Endodermal cell (in vitro differentiated cells): ENCODE measurements at places on chromosomes 1 and 21. TPM values are rescaled to one million over a fixed set of nuclear protein-coding genes. Genes with fewer than 3 reads are reported as not detected.

Gene CD1D
- total RNA-seq, result 1.7 TPM in 2 replicates

Gene IQGAP3
- total RNA-seq, result 26.8 and 28.6 TPM in 2 replicates

GRCh38 chr1:39076127-39076798 lies 50.1 kb downstream of the NDUFS5 start:
- DNase-seq, result no peak

- no peak for DNase-seq
Measured at GRCh38 chr1:57736940-57737339, 313.1 kb upstream of the DAB1 start.

GRCh38 chr21:20511216-20511880 lies 486.9 kb upstream of the NCAM2 start:
- DNase-seq, result no peak

DNA sequence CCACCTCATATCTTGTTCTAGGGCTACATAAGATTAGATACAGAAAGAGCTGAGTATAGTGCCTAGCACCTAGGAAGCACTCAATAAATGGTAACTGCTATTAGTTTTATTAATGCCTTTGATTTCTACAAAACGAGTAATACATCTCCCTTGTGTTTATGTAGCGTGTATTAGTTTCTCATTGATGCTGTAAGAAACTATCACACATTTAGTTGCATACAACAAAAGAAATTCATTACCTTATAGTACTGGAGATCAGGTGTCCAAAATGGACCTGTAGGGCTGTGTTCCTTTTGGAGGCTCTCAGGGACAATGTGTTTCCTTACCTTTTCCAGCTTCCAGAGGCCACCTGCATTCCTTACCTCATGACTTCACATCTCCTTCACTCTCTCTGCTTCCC lies 961 bp upstream of the ERO1B start:
- DNase-seq, result no peak

DNA sequence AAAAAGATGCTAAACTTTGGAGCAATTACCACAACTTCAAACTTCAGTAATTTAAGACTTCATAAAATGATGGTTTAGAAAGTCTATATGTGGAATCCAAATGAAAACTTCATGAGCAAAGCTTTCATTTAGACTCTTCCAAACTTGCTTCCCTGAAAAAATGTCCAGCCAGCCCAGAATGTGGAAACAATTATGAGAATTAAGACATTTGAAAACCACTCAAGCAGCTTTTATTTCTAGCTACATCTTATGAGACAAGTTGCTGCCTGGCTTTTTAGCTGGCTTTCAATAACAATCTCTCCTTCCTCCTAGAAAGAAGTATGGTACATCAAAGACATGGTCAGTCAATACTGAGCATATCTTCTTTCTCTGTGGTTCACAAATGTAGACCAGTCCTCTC lies 21.8 kb downstream of the LPAR3 start:
- no peak for DNase-seq
